ENCODE measurements at places on chromosomes 13 and 19. TPM values are rescaled to one million over a fixed set of nuclear protein-coding genes. Genes with fewer than 3 reads are reported as not detected.

The KCNN1 gene
- 0.25 TPM for total RNA-seq

DNA sequence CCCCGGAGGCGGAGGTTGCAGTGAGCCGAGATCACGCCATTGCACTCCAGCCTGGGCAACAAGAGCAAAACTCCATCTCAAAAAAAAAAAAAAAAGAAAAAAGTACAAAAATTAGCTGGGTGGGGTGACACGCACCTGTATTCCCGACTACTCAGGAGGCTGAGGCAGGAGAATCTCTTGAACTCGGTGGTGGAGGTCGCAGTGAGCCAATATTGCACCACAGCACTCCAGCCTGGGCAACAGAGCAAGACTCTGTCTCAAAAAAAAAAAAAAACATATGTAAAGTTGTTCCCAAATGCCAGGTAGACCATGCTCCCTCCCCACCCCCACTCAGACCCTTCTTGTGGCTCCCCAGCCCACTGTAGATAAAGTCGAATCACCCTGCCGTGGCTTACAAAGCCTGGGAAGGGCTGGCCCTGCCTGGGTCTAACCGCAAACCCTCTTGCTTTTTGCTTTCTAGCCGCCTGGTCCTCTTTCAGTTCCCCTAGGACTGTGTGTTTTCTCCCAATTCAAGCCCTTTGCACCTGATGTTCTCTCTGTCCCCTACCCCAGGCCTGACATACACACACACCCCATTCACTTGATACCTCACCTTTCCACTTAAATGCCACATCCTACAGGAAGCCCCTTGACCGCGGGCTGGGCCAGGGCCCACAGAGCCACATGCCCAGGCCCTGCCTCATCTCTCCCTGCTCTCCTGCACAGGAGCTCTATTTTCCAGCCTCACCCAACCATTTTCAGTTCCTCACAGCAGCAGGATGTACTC, 34.4 kb downstream of the MAP4K1 start:
- no peak for DNase-seq

- no peak for DNase-seq
Measured at GRCh38 chr13:47147812-47148119, 250.9 kb upstream of the HTR2A start.

- no peak for DNase-seq
Measured at GRCh38 chr19:3054972-3055740, 7.1 kb downstream of the TLE5 start.

The ATP4B gene
- total RNA-seq: not detected
